ENCODE measurements at places on chromosomes 2 and 18.

GRCh38 chr2:128421286-128421685, 102.6 kb upstream of the HS6ST1 start:
- DNase-seq: no peak

GRCh38 chr18:3184275-3184963, 35.3 kb downstream of the MYOM1 start:
- no peak for DNase-seq

GRCh38 chr2:138787053-138787666, 7.0 kb upstream of the NXPH2 start:
- DNase-seq: no peak

- DNase-seq: no peak
Measured at GRCh38 chr2:64196963-64197362, 52.7 kb upstream of the PELI1 start.

GRCh38 chr18:816088-816653, 4.1 kb upstream of the YES1 start:
- no peak for DNase-seq

- DNase-seq: no peak
Measured at GRCh38 chr2:235940330-235940729, 227.9 kb downstream of the GBX2 start.

DNA sequence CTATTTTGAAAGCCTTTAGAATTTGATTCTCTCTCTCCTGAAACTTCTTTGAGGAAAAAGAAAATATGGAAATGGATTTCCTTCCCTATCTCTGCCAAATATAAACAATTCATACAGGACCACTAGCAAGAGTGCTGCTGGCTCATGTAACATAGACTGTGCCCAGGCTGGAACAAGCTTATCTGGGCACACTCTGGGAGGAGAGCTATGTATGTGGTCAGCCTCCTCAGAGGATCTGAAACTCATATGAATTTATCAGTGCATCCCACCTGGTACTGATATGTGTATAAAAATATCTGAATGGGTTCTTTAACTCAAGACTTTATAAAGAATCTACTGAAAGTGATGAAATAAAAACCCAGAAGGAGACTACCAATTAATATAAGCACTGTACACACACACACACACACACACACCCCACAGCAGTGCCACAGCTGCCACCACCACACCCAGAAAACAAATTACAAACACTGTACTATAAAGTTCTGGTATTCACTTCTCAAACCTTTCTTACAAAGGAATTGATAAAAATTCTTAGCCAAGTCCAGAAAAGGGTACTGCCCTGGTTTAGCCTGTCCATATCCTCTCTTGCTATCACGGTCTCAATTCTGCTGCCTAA, 115.6 kb downstream of the IRS1 start:
- no peak for DNase-seq

Measured in stimulated activated CD8-positive, alpha-beta memory T cell treated with anti-CD3 and anti-CD28 coated beads, Interleukin-4, amount 100 ng/mL, for 1 hour (primary cell).